ENCODE measurements at places on chromosomes 7 and 10.

DNA sequence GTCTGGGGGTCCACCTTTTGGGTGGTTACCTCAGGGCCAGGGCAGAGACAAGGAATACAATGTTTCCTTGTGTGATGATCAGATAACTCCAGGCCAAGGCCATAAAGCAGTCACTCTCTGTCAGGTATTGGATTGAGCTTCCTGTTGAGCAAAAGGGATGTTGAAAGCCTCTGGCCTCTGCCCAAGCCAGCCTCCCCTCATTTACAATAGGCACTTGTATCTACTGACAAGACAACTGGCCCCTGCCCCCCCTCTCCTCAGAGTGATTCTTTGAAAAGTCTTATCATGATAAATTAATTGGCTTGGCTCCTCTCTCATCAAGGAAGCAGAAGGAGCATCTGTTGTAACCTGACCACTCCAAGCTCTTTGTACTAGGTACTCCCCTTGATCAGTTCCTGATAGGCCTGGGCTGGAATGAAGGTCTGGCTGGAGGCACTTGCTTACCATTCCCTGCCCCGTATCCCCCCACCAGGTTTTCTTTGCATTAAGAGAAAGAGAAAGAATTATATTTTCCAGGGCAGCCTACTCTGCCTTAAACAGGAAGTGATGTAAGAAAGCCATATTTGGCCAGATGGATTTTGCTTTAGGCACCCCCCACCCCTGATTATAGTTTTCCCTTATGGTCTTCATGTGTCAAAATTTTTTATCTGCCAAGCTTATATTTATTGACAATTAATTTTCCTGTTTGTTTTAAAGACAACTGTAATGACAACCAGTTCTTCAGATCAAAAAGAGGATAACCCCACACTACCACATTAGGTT is 42.1 kb upstream of the HPS1 start:
- DNase-seq, result no peak

DNA sequence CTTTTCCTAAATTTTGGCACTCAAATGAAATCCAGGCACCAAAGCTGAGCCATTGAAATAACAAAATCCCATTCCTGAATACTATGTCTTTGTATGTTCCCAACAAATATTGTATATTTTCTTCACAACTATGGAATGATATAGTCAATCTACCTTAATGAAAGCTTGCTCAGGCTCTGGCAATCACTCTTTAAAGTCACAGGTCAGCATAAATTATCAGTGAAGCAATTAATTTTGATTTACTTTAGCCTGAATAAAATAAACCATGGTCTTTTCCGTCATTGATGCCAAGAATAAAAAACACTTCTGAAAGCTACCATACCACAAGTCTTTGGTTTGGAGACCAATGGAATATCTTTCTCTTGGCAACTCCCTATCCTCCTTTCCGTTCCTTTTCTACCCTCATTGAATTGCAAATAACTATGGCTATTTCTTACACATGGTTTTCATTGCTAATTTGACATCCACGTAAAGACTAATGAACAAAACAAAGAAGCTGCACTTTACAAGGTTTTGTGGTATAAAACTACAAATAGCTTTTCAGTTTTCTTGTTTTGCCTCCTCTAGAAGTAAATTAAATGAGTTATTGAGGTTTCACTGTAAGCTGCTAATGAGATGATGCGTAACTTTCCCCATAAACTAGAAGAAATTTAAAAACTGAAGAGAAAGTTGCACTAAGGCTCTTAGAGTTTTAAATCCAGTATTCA is 166.6 kb downstream of the TAX1BP1 start:
- DNase-seq, result no peak

DNA sequence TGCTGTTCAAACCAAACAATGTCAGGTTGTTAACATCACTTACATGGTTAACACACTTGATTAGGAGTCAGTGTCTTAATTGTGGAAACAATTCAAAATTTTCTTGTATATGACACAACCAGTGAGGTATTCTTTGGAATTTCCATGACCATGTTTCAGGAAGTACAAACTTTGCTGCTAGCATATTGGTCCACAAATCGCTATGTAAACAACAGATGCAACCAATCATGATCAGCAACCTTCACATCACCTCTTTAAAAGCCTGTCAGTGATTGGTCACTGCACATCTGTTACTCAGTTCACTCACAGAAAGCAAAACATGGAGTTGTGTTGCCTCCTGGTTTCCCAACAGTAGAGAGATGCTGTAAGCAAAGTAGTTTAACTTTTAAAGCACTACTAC is 108.9 kb upstream of the FAM3C start:
- DNase-seq, result no peak

DNA sequence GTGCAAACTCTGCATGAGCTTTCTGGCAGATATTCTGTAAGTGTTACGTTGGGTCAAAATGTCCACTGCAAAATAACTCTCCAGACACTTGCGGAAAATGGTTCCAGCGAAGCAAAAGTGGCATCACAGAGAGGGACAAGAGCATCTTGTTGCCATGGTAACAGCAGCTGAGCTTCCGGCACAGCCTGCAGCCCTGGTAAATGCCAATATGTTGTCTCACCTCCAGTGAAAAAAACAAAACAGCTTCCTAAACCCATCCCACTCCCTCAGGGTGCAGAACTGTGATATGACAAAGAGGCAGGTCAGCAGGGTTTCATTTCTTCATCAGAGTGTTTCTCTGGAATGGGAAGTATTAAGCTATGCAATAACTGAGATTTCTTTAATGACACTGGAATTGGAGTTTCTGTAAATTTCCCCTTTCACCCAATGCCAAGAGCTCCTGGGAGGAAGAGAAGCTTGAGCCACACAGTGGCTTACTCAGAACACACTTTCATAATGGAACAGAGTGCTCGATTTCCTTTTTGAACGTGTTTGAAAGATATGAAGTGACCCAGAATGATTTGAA is 65.6 kb downstream of the FOXI2 start:
- no peak for DNase-seq

- no peak for DNase-seq
These were observed 163.6 kb upstream of the HPS1 start for GRCh38 chr10:98610301-98610700.

DNA sequence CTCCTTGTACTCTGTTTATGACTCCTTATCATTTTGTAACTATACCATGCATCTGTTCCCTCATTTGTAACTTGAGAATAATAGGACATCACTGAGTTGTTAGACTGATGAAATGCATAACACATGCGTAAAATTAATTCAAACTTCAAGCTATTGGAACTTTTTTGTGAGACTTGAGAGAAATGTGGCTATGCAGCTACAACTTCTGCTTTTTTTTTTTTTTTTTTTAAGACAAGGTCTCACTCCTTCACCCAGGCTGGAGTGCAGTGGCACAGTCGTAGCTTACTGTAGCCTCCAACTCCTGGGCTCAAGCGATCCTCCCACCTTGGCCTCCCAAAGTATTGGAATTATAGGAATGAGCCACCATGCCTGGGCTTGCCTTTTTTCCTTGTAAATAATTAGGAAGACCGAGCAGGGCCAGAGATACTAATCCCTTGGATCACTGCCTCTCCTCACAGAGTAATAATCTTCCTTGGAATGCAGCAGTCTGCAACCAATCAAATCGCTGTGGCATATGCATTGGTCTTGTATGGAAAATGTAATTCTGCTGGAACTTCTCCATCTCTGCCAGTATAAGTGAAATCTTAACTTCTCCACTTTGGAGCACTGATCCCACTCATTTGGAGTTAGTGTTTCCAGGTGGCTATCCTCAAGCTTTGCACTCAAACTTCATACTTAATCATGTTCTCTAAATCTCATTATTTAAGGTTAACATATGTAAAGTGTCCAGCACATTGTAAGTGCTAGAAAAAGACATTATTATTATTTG is 2.0 kb upstream of the PANK1 start:
- DNase-seq, result no peak

DNA sequence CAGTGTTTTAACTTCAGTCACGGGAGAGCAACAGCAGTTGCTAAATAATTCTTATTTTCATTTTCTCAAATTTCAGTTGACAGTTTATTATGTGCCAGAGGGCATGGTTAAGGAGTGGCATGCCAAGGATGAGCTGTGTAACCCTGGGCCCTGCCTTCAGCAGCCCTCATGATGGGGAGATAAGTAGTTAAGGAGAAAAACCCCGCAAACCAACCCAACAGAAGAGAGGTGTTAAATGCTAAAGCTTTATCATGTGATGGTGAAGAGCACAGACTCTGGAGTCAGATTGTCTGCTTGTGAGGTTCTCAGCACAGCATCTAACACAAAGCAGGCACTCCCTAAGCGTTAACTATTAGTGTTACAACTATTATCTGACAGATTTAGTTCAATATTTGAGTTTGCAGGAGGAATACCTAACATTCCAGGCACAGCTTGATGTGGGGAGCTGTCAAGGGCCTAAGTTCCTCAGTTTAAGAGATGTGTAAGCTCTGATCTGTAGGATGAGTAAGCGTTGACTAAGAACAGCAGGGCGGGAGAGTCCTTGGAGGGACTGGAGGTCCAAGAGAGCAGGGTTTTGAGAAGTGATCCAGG is 29.6 kb downstream of the STAM start:
- DNase-seq, result no peak

GRCh38 chr7:54663603-54664234 is 95.3 kb downstream of the SEC61G start:
- DNase-seq, result no peak

DNA sequence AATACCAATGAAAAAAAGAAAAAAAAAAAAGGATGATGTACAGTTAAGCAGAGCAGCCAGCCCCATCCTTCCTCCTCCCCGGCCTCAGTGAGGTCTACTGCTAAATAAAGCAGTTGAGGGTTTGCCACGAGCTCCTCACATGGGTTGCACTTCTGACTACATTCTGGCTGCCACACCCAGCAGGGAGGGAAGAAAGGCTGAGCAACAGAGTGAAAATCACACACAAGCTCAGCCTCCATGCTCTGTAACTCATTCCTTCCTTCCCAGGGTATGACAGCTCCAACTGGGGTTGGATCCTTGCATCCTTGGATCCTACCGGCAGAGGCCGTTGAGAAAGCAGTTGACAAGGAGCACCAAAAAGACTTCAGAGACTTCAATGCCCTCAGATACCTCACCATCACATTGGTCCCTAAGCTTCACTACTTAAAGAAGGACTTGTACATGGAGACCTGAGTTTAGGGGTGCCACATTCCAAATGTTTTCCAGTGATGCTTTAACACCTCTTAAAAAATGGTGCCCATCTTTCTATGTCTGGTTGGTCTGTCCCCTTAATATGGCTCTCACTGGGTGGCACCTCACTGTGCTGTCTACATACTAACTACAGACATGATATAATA is 52.9 kb upstream of the PIK3CG start:
- no peak for DNase-seq

DNA sequence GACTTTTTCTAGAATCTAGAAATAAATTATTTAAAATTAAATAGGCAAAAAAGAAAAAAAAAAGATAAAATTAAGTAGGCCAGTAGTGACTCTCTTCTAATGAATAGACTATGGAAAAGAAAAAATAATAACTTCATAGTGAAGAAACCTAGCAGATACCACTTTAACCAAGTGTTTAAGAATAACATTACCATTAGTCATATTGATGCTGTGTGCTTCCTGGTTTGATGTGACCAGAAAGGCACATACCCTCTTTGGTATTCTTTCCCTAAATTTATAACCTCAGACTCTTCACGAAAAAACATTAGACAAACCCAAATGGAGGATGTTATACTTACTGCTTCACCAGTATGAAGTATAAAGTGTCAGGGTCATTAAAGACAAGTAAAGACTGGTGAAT is 42.6 kb downstream of the KIF20B start:
- no peak for DNase-seq

DNA sequence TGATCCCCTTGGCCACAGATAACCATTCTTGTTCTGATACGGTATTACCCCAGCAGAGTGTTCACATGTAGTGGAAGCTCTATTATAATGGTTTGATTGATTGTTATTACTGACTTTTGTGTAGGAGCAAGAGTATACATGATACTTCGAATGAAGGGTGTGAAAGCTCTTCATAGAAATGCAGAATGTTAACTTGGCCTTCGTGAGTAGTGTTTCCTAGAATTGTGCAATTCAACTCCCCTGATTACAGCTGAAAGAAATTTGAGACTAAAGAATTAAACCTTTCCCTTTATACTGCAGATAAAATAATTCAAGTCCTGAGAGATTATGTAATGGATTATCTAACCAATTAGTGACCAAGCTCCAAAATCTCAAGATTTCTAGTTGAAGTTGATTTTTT is 38.2 kb downstream of the MKLN1 start:
- no peak for DNase-seq
